ENCODE measurements at places on chromosomes 2 and 18.

DNA sequence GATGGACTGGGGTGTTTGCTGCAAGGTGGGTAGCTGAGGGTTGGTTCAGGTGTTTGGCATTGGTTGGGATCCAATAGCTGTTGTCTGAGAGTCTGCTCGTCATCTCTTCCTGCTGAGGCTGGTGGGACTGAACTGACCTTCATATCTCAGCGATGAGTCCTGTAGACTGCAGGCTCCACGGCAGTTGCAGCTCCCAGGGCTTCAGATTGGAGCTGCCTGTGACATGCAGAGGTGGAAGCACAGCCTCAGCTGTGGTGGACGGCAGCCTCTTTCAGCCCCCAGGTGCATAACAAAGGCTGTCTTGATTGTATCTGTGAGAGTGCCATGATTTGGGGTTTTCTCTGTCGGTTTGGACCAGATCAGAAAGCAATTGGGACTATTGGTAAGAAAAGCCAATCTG, 3.9 kb upstream of the IL1R2 start:
- no peak for DNase-seq

- DNase-seq, result no peak
These were observed 54.2 kb upstream of the CDCA7 start for GRCh38 chr2:173300458-173300857.

DNA sequence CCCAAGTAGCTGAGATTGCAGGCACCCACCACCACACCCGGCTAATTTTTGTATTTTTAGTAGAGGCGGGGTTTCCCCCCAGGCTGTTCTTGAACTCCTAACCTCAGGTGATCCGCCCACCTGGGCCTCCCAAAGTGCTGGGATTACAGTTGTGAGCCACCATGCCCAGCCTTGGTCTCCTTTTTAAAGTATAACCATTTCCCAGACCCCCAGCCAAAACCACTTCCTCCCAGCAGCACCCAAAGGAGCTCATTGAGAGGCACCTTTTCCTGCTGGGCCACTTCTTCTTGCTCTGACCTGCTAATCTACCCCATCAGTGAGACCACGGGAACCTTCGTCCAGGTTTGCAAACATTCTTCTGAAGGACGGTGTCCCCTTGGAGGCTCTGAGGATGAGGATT, 69.9 kb downstream of the INPP5D start:
- DNase-seq, result no peak

GRCh38 chr2:237623428-237624403, 3.7 kb upstream of the LRRFIP1 start:
- no peak for DNase-seq

DNA sequence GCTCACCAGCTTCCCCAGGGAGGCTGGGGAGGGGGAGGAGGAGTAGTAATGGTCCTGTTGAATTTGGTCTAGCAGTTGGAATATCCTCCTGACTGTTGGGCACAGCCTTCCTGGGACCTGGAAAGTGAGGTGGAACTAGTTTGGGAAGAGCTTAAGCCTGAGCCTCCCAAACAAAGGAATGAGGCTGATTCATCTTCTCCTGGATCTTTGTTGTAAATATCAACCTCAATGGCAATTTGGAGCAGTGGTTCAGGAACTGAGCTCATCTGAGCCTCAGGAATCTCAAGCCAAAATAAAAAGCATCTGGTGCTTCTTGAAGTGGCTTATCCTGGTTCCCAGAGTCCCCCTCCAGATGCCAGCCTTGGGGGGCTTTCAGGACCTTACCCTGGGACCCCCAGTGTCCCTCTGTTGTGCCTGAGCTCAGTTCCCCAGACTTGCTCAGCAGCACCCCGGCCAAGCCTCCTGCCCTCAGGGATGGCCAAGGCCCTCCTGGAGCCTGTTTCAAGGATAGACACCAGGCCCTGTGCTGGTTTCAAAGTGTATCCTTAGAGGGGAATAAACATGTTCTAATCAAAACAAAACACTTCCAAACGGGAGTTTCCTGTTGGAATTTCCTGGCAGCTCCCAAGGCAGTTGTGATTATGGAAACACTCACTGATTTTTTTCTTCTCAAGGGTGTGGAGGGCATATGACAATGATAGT, 112.6 kb downstream of the DDX1 start:
- DNase-seq, result no peak

DNA sequence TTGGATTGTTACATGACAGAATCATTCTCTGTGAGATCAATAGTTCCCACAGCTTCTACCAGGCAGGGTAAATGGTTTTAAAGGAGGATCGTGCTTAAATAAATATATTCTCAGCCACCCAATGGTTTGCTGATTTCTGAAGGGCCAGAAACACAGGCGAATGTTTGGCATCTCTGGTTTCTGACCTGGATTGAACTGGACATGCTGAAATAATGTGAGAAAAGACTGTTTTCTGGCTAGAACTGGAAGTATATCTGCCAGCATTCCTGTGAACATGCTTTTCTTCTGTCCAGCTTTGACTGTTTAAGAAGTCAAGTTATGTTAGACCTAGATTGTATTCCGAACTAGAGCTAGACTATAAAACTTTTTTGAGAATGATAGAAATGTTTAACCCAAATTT, 77.1 kb upstream of the COL3A1 start:
- peak; percentile 27 for DNase-seq

DNA sequence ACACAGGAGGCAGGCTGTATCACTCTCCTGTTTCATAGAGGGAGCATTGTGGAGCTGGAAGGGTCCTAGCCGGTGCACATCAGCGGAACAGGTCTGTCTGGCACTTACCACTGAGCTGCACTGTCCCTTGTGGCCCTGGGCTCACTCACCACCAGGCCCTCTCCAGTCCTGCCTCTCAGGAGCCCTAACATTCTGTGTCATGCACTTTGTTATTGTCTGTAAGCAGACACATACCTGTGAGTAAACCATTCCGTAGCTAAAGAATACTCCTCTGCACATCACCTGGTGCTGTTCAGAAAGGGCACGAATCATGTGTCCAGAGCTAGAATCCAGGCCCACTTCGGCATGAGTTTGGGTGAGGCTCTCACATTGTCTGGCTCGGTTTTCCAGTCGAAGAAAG, 93.6 kb downstream of the CRIM1 start:
- no peak for DNase-seq

- no peak for DNase-seq
These were observed 211.2 kb downstream of the TNS1 start for GRCh38 chr2:217791551-217791950.

GRCh38 chr2:57497489-57498096, 549.0 kb upstream of the VRK2 start:
- peak; percentile 10 for DNase-seq

DNA sequence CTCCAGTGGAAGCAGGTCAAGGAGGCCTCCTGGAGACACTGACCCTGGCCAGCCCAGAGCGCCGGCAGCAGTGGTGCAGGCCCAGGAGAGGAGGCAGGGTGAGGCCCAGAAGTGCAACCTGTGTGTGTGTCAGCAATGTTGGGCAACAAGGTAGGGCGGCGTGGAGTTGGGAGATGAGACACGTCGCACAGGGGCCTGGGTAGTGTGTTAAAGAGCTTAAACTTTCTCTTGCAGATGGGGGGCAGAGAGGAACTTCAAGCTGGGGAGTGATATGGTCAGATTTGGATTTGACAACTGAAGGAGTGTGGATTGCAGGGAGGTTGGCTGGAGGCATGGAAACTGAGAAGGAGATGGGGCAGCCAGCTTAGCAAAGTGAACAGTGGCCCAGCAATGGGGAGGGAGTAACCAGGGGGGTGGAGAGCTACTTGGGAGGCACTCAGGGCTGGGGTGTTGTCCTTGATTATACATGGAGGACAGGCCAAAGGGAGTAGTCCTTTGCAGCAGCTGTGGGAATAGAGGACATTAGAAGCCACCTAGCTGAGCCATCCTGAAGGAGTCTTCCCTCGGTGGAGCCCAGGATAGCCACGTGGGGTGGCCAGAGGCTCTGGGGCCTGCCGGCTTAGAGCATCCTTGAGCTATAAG, 278.6 kb upstream of the HS6ST1 start:
- DNase-seq, result no peak

DNA sequence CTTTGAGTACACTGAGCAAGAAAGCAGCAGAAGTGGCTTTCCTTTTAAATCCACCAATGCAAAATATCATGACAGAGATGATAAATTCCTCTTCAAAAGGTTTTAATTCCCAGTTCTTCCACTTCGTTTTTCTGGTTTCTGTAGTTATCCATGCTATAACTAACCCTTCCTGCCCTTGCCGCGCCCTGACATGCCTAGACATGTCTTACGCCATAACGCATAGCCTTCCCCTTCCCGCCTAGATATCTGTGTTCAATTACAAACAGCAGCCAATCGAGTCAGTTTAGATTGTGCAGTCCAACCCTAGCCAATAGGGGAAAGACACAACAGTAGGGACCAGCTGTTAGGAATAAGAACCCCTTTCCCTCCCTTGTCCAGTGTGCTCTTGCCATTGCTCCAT, 16.1 kb downstream of the PRPF40A start:
- DNase-seq, result no peak

- no peak for DNase-seq
These were observed 605 bp downstream of the SLC9A4 start for GRCh38 chr2:102473631-102474030.

DNA sequence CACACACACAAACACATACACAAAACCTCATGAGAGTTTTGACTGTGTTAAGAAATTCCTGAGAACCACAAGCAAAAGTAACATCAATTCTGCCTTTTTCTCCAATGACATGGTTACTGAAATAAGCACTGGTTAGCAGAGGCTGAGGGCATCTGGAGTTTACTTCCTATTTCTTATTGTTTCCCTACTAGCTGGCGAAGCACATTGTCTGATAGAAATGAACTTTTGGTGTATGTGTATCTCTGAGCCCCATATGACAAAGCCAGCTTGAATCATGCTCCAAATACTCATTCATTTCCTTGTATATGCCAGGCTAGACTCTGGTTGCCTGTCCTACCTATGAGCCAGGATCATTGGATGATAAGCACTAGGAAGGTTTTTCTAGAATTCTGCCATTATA, 203.1 kb downstream of the NCKAP5 start:
- no peak for DNase-seq

GRCh38 chr2:217899231-217900009, 103.4 kb downstream of the TNS1 start:
- DNase-seq, result peak; percentile 67

GRCh38 chr2:51027442-51027841, 4.5 kb downstream of the NRXN1 start:
- no peak for DNase-seq

DNA sequence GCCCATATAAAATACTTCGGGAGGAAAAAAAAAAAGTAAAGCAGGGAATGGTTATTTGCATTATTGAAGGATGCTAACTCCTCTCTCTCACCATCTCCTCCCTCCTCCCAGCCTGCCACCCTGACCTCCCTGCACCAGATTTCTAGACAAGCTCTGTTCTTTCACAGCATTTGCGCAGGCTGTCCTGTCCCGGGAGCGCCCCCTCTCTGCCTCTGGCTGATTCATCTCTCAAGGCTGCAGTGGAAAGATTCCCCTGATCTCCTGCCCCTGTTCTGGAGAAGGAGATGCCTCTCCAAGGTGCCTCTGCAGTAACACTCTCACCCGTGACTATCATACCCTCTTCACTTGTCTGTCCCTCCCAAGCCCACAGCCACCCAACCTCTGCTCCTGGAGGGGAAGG, 38.5 kb downstream of the COL4A4 start:
- DNase-seq, result no peak

DNA sequence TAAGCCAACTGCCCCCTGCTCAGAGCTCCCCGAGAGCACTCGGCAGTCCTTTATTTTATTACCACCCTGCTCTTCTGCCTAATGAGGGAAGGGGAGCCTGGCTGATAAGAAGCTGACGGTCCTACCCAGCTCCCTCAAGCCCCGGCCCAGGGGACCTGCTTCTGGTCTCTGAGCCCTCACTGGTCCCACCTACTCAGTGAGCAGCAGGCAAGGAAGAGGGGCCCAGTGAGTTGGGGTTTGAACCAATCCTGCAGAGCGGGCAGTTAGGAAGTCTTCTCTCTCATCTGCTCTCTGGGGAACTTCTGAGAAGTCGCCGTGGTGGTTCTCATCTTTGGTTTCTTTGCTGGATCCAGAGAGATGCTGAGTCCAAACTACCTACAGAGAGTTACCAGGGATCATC, 218.9 kb downstream of the NDUFA10 start:
- DNase-seq, result no peak

GRCh38 chr18:37962316-37962966, 396.8 kb upstream of the CELF4 start:
- DNase-seq, result no peak

- no peak for DNase-seq
These were observed 164.3 kb downstream of the MTCL1 start for GRCh38 chr18:8869696-8870095.

DNA sequence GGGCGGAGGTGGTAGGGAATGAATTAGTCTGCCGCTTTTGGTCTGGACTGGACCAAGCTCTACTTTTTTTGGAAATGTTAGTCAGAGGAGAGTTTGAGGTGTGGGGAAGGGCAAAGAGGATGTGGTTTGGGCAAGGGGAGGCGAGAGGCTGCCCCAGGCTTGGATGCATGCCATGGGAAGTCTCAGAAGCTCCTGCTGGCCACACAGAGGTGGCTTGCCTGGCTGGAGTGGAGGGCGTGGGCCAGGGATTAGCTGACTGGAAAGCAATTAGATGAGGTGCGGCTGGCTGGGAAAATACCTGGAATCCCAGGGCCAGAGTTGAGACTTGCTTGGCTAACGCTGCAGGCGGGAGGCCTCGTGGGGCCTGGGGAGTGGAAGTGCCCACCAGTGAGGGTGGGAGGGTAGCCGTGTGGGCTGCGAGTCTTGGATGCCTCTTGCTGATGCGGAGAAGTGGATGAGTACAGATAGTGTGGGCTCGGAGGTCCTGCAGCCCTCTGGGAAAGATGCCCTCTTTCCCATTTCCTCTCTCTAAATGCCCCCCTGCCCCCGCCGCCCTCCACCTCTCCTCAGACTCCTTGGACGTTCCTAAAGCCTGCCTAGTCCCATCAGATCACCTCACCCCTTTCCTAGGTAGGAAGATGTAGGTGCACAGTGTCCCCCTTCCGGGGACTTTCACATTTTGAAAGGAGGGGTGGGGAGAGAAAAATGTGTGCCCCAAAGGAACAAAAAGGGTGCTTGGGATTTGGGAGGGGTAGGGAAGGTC, 117.6 kb downstream of the SMAD7 start:
- no peak for DNase-seq

DNA sequence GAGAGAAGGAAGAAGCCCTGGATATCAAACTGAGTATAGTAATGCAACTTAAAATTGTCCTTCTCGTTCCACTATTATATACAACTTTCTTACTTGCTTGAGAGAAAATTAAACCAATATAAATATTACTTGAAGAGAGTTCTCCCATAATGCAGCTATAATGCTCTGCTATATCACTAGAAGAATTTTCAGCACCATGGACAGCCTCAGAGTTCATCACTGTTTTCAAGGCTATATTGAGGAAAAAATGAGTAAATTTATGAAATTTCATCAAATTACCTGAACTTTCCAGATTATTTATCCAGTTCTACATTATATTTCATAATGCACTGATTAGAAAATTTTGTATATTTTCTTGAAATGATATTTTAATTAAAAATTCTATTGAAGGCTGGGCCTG, 1053.5 kb upstream of the FAM98A start:
- no peak for DNase-seq

- no peak for DNase-seq
These were observed 171.5 kb downstream of the INO80D start for GRCh38 chr2:205914213-205915129.

- no peak for DNase-seq
These were observed 255.3 kb downstream of the THSD7B start for GRCh38 chr2:137020452-137021196.

Data from AG09309 (cell line).